ENCODE measurements at places on chromosomes 1 and 21. TPM values are rescaled to one million over a fixed set of nuclear protein-coding genes. Genes with fewer than 3 reads are reported as not detected.

GRCh38 chr1:23403735-23404486 is 20.6 kb downstream of the TCEA3 start:
- H3K36me3 ChIP-seq, result no peaks in the 10 kb centered on the region
- H3K27ac ChIP-seq, result no peak overlapping the region
- H3K4me1 ChIP-seq, result peaks cover 8% of the 10 kb centered on the region

DNA sequence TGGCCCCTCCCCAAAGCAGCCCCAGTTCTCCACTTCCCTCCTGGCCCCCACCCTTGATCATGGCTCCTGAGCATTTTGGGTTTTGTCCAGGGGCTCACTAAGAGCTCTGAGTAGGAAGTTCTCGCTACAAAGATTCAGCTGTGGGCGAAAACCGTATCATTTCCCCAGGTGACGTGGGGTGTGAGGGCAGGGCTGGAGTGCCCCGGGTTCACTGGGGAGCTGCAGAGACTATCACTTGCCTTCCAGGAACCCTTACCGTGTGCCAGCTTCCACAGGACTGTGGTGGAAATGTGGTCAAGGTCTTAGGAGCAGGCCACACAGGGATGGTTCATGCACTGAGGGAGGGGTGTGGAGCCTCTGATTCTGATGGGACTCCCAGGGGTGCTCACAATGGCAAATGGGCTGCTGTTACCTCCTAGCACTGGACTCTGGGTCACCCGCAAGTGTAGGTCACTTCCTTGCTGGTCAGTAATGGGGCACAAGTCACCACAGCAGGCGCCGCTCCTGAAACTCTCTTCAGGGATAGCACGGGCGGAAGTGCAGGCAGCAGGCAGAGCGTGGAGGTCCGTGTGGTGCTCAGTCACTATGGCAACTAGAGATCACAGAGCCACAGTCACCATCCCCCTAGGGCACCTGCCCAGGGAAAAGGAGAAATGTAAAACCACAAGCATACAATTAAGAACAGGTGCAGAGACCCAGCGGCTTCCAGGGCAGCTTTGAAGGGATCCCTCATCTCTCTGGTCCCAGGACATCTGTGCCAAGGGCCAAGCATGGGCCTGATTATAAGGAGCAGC is 35.4 kb downstream of the RSPH1 start:
- H3K4me1 ChIP-seq, result peaks cover 69% of the 10 kb centered on the region
- H3K27ac ChIP-seq, result peak overlapping the region; percentile 85
- H3K27me3 ChIP-seq, result no peaks in the 10 kb centered on the region
- peaks cover 7% of the 10 kb centered on the region for H3K36me3 ChIP-seq
- peak overlapping the region; percentile 40 for H3K4me3 ChIP-seq

DNA sequence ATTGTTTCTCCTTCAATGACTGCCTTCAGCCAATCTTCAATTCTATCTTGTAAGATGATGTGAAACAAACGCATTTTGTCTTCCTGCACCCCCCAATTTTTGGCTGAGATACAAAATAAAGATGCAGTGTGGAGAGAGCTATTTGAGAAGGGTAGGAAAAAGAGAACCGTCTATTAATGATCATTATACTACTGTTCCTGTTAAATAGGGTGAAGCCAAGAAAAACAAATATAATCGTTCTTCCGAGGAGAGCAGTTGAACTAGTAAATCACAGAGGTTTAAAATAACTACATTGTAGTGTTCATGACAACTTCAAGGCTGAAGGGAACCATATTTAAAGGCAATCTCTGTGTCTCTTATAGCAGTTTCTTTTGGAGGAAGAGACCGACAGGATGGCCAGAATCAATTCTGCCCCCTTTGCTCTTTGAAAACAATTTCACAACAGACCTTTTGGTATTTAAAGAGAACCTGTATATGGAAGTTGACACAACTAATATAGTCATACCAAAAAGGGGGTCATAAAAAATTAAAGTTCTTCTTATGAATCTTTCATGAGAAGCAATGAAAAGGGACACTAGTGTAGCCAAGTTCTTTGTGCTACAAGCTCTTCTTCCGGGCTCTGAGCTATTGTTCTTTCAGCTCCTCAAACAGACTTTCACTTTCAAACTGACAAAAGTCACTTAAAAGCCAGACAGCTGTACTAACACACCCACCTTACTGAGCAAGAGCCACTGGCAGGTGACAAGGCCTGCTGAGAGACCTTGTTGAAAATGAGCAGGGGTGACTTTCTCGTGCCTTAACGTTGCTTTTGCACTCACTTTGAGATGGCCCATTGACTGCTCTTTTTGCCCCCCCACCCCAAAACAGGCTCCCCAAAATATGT is 30.9 kb downstream of the PROX1 start:
- H3K27ac ChIP-seq, result no peak overlapping the region
- H3K4me1 ChIP-seq, result no peaks in the 10 kb centered on the region
- no peak for DNase-seq
- no peak overlapping the region for H3K4me3 ChIP-seq
- no peaks in the 10 kb centered on the region for H3K36me3 ChIP-seq

GRCh38 chr1:227776331-227776771 is 39.1 kb upstream of the PRSS38 start:
- no peaks in the 10 kb centered on the region for H3K27me3 ChIP-seq
- no peak overlapping the region for H3K4me3 ChIP-seq

DNA sequence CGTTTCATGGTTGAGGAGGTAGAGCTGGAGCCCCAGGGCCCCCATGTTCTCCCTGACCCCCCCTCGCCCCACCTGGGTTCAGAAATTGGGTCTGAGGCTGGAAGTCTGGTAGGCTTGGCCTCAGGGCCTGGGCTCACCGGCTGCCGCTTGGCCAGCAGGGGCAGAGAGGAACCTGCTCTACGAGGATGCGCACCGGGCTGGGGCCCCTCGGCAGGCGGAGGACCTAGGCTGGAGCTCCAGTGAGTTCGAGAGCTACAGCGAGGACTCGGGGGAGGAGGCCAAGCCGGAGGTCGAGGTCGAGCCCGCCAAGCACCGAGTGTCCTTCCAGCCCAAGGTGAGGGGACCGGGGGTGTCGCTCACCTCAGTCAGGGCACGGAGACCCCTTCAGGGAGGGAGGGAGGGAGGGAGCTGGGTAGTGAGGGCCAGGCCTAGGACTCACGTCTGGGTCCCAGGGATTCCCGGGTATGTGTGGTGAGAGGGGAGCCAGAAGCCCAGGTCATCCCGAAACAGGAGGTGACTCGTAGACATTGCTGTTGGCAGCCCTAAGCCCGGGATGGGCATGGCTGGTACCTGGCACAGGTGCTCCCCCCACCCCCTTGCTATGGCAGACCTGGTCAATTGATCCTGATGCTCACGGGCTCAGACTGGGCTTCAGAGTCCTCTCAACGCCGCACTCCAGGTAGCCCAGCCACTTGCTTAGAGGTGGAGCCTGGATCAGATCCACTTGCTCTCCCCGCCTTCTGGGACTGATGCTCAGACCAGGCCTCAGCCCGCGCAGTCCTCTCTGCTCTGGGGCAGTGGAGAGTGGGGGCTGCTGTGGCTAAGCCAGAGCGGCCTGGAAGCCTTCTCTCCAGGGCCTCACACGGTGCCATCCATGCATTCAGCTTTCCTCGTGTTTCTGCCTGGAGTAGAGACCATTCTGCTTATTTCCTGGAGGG is 68.4 kb downstream of the ARHGEF10L start:
- no peaks in the 10 kb centered on the region for H3K27me3 ChIP-seq
- no peak overlapping the region for H3K27ac ChIP-seq
- H3K36me3 ChIP-seq, result no peaks in the 10 kb centered on the region
- no peaks in the 10 kb centered on the region for H3K4me1 ChIP-seq
- no peak overlapping the region for H3K4me3 ChIP-seq

- peak overlapping the region; percentile 38 for H3K27ac ChIP-seq
- H3K36me3 ChIP-seq, result peaks cover 3% of the 10 kb centered on the region
- H3K4me3 ChIP-seq, result no peak overlapping the region
- H3K4me1 ChIP-seq, result peaks cover 20% of the 10 kb centered on the region
These were observed 14.0 kb downstream of the PRDM15 start for GRCh38 chr21:41865002-41865777.

- no peak for DNase-seq
- no peak overlapping the region for H3K4me3 ChIP-seq
- H3K36me3 ChIP-seq, result no peaks in the 10 kb centered on the region
- H3K4me1 ChIP-seq, result no peaks in the 10 kb centered on the region
- no peak overlapping the region for H3K27ac ChIP-seq
- H3K27me3 ChIP-seq, result no peaks in the 10 kb centered on the region
These were observed 130.0 kb downstream of the KAZN start for GRCh38 chr1:14728516-14728915.

GRCh38 chr1:117689997-117690625 is 84.3 kb downstream of the TENT5C start:
- H3K4me1 ChIP-seq, result no peaks in the 10 kb centered on the region
- no peak overlapping the region for H3K4me3 ChIP-seq
- no peaks in the 10 kb centered on the region for H3K36me3 ChIP-seq

DNA sequence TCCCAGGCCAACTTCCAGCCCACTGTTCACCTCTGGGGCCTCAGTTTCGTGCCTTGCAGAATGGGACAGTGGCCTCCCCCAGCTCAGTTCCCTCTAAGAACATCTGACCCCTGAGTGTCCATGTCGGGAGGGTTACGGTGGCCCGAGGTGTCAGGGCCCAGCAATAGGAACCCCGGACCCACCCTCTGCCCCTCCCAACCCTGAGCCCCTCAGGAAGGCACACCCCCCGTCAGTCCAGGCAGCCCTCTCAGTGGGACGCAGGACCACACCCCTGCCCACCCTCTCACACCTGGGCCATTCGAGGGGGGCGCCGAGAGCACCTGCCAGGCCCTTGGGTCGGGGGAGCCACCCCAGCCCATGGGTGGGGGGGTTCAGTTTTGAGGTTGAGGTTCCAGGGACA is 447 bp downstream of the TTC34 start:
- H3K4me3 ChIP-seq, result no peak overlapping the region
- H3K27me3 ChIP-seq, result peaks cover 17% of the 10 kb centered on the region

DNA sequence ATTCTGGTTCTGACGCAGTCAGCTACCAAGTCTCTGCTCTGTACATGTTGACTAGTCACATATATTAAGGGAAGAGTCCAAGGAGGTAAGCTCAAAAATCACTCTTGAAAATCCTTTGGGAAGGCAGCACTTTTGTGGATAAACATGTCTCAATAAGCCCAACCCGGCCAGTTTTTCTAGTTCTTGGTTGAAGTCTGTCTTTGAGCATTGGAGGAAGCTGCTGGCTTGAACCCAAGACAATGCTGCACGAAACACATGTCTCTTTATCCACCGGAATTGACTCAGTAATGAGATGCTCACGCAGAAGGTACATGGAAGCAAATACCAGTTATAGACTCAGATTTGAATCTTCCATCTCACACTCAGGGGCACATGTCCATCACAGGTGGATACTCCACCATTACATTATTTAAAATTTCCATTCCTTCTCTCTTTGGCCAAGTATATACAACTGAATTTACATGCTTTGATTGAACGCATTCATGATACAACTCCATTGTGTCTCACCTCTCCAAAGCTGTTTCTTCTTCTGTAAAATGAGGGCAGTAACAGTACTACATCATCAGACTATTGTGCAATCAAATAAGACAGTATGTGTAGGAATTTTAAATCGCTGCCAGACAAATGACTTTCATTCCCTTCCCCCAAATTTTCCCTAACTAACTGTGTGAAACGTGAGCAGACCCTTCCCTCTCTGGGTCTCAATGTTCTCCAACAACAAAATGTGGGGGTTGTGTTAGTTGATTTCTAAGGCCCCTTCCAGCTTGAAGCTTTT is 9.6 kb upstream of the GUCA2A start:
- H3K4me3 ChIP-seq, result no peak overlapping the region
- H3K4me1 ChIP-seq, result peaks cover 2% of the 10 kb centered on the region
- H3K27ac ChIP-seq, result no peak overlapping the region
- no peak for DNase-seq
- H3K27me3 ChIP-seq, result no peaks in the 10 kb centered on the region

GRCh38 chr21:43624339-43624738 is 34.9 kb downstream of the HSF2BP start:
- H3K27me3 ChIP-seq, result no peaks in the 10 kb centered on the region
- no peak overlapping the region for H3K4me3 ChIP-seq
- H3K36me3 ChIP-seq, result peaks cover 11% of the 10 kb centered on the region
- H3K27ac ChIP-seq, result no peak overlapping the region
- peaks cover 2% of the 10 kb centered on the region for H3K4me1 ChIP-seq

DNA sequence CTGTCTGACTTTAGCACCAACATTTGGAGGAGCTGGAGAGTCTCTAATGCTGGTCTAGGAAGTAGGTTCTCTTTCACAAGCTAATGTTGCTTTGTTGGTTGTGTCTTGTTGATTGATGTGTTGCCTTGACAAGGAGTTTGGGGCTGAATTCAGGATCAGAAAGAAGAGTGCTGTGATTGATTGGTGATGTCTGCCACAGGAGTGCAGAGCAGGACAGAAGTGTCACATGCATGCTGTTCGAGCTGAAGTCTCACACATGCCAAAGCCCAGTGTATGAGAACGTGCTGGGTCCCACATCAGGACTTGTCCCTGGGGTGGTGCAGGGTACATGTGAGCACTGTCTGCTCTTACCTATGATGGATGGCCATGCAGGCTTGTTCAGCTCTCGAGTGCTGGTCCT is 694.4 kb downstream of the MATN1 start:
- H3K4me1 ChIP-seq, result no peaks in the 10 kb centered on the region
- no peak overlapping the region for H3K27ac ChIP-seq
- H3K36me3 ChIP-seq, result no peaks in the 10 kb centered on the region
- no peak overlapping the region for H3K4me3 ChIP-seq
- no peak for DNase-seq

DNA sequence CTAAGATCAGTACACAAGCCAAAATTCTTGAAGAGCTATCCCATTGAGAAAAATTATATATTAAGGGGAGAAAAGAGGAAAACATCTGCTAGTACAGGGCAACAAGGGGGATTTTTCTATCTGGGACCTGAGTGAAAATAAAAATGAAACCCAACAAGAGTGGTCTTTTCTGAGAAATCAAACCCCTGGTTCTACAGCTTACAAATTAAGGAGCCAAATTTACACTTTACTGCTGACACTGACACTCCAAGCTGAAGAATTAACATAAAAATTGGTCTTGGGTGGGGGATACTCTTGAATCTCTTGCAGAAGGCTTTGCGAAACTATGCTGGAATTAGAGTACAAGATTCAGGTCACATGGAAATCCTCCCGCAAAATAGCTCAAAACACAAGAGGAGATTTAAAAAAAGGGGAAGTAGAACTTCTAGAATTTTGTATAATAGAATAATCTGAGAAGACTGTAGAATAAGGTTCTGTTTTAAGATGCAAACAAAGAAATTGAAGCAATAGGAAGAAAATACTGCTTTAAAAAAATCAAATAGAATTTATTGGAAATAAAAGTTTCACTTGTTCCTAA is 32.1 kb upstream of the HSPA13 start:
- H3K36me3 ChIP-seq, result peaks cover 9% of the 10 kb centered on the region
- H3K4me3 ChIP-seq, result no peak overlapping the region
- peak overlapping the region; percentile 28 for H3K27ac ChIP-seq

DNA sequence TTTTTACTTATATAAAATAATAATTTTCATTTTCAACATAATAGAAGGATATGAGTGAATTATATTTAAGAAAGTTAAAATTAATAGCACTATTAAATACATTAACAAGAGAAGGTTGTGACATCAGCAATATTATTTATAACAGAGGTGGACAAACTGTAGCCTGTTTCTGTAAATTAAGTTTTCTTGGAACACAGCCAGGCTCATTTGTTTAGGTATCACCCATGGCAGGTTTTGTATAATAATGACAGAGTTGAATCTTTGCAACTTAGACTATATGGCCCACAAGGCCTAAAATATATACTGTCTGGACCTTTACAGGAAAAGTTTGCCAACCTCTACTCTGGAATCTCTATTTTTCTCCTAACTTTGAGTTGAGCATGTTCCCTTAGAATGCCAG is 42.8 kb upstream of the CACYBP start:
- no peak overlapping the region for H3K4me3 ChIP-seq
- peaks cover 2% of the 10 kb centered on the region for H3K36me3 ChIP-seq
- no peak overlapping the region for H3K27ac ChIP-seq
- DNase-seq, result no peak

SPRR2A gene
- total RNA-seq, result not detected

TTC24 gene
- total RNA-seq, result 19.6 TPM

PLEKHA6 gene
- total RNA-seq, result 1.5 TPM

CDK18 gene
- 6.5 TPM for total RNA-seq

SPRR2E gene
- not detected for total RNA-seq

CFAP126 gene
- not detected for total RNA-seq
